Midbrain (tissue), 1 donor: ENCODE measurements at places on chromosomes 1 and 21.

DNA sequence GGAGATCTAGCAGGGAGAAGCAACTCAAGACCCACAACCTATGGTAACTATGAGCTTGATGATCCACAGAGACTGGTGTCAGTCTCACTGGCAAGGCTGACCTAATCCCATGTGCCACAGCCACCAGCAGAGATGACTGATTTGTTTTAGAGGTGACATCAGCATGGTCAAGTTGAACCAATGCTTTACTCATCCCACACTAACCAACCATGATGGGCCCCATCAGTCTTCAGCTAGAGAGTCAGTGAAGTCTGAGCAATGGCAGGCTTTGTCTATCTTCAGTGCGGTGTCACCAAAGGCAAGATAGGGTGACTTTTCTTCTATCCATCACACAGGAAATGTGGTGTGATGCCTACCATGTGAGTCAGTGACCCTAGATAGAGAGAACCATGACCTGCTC is 1470.7 kb downstream of the NCAM2 start:
- DNase-seq: no peak

GRCh38 chr1:26827663-26828062 is 1.2 kb downstream of the ZDHHC18 start:
- no peak for DNase-seq

- DNase-seq: no peak
Measured at GRCh38 chr1:25461849-25462248, 31.2 kb downstream of the MACO1 start.

DNA sequence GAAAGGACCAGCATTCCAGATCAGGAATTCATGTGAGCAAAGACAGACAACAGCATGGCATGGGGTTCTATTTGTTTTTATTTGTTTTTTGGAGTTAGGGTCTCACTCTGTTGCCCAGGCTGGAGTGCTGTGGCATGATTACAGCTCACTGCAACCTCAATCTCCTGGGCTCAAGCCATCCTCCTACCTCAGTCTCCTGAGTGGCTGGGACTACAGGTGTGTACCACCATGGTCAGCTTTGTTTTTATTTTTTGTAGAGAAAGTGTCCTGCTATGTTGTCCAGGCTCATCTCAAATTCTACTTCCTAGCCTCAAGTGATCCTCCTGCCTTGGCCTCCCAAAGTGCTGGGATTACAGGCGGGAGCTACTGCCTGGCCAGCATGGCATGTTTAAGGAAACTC is 9.7 kb upstream of the CAMK2N1 start:
- no peak for DNase-seq

DNA sequence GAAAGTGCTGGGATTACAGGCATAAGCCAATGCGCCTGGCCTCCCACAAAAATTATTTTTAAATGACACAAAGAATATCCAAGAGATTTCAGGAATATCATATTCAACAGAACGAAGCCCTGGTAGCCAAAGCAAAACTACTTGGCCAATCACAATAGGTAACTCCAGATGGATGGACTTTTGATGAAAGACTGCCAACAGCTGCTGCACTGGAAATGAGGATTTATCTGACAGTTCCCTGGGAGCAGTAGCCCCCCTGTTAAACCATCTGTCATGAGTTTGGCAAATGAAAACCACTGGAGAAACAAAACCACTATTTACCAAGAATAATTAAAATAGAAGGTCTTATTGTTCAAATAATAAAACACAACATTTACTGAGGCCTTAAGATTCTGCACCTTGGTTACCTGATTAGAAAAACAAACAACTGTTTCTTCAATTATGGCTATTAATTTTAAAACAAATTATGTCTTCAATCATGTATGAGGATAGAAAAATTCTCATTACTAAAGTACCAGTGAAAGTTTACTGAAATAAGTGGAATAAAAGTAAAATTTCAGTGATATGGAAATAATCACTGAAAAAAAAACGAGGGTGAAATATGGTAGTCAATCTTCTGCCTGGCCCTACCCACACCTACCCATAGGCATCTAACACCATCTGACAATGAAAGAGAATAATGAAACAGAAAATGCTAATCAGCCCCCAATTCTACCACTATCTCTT is 34.3 kb upstream of the PSMG1 start:
- no peak for DNase-seq

DNA sequence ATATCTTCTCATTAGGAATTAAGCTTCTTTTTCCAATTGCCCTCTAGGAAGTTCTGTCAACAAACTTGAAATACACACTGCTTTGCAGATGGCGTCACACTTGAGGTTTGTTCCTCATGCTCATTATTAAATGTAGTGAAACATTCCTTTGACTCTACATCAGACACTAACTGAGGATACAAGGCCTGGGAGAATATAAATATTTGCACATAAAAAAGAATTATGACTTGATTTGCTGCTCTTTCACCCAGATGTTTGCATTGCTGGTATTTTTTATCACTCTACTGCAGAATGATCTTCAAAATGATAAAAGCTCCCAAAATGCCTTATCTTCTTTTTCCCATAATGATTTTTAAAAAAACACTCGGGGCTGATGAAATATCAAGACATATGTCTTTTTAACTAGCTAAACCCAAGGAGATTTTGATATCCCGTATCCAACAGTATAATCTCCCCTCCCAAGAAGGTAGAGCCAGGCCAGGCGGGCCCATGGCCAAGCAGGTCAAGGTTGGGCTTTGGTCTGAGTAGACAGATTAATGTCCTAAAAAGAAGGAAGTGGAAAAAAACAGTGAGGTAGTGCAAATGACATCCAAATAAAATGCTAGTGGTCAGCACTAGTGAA is 264.6 kb downstream of the HHIPL2 start:
- no peak for DNase-seq

DNA sequence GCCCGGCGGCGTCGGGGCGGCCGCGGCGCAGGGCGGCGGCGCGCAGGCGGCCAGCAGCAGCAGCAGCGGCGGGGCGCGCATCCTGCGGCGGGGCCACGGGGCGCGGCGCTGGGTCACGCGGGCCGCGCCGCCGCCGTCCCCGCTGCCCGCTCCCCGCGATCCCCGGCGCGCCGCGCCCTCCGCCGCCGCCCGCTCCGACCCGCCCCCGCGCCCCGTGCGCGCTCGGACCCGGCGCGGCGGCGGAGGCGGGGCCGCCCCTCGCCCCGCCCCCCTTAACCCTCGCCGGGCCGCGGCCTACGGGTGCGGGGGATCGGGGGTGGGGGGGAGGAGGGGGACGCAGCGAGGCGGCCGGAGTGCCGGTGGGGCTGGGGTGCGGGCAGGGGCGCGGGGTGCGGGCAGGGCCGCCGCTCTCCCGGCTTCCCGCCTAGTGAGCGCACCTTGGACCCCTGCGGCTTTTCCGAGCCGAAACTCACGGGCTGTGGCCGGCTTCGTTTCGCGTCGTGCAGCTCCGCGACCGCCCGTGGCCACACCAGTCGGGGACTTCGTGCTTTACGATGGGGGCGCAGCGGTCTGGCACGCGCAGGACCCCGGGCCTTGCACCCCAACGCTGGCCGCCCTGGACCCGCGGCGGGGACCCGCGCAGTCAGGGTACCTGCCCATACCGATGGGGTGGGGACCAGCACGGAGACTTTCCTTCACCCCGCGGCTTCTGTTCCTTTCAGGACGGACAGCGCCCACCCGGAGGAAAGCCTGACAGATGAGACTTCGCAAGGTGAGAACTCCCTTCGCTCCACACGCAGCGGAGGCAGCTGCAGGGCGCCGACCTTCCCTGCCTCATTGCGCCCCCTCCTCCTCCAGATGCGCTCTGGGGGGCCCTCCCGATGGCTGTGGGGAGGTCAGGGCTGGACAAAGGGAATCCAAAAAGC is at the start of gene FNDC10:
Gene FNDC10 (minus strand): TSS at position 201 of the 926 bp plus-strand sequence. CDS start 120 bp downstream, at position 81.
- DNase-seq: no peak
